ENCODE measurements at places on chromosomes 2 and 18. TPM values are rescaled to one million over a fixed set of nuclear protein-coding genes. Genes with fewer than 3 reads are reported as not detected.

Gene SFTPB
- total RNA-seq, result not detected

Gene IL1RL2
- 0.32 TPM for total RNA-seq

Gene SLC9A4
- total RNA-seq, result under 0.01 TPM

Gene INPP4A
- 26.8 TPM for total RNA-seq

Gene STPG4
- 0.64 TPM for total RNA-seq

Gene GLI2
- 22.5 TPM for total RNA-seq

Gene PHLPP1
- total RNA-seq, result 6.8 TPM

Gene NT5C1B
- not detected for total RNA-seq

Gene UGT1A5
- not detected for total RNA-seq

Gene SRD5A2
- total RNA-seq, result not detected

Gene LYPD6B
- total RNA-seq, result 3.0 TPM

Gene SERPINE2
- total RNA-seq, result 242 TPM

Gene ANKRD39
- 5.8 TPM for total RNA-seq

Gene SNORC
- total RNA-seq, result 0.86 TPM

Gene FHL2
- total RNA-seq, result 346 TPM

Gene GKN2
- not detected for total RNA-seq

Gene MAP3K19
- total RNA-seq, result not detected

Gene CAVIN2
- total RNA-seq, result 8.4 TPM

Gene ABHD1
- not detected for total RNA-seq

All from fibroblast of villous mesenchyme (primary cell).